Stimulated activated CD4-positive, alpha-beta T cell treated with anti-CD3 and anti-CD28 coated beads, Interleukin-15, amount 100 ng/mL, for 1 hour (primary cell): ENCODE measurements at places on chromosomes 5 and 9.

- no peak for DNase-seq
Measured at GRCh38 chr9:93267091-93267541, 83.2 kb downstream of the WNK2 start.

DNA sequence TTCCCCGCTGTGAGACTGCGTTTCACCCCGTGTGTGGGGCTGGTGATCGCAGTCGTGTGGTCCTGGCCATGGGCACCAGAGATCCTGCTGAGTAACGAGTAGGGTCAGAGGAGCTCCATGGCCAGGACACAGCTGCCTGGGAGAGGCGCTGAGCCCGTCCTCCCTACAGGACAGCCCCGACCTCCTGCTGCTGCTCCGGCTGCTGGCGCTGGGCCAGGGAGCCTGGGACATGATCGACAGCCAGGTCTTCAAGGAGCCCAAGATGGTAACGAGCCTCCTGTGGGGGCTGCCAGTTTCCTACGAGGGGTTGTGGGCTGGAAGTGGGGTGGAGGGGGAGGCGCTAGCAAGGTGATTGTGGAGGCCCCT is 11.0 kb downstream of the NELFB start:
- no peak for DNase-seq

DNA sequence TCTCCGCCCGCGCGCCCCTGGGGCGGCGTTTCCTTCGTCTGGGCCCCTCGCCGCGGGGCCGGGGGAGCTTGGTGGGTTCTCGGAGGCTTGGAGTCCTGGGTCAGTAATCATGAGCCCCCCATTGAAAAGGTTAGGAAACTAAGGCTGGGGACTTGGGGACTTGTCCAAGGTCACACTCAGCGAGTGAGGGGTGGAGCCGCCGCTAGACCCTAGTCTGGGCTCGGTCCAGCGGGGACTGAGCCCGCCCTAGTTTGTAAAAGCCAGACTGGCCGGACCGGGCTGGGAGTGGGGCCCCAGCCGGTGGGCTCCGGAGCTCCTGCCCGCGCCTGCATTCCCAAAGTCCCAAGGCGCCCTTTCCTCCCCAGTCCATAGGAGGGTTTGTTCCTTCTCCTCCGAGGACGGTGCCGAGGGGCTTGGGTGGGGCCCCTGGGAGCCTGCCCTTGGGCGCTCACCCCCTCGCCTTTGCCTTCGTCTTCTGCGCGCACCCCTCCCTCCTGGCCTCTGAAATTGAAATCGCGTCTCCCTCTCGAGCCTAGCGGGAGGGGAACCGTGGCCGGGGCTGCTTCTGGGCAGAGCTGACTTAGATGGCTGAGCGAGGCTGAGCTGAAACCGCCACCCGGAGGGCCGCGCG is 995 bp downstream of the OLFM1 start:
- no peak for DNase-seq

DNA sequence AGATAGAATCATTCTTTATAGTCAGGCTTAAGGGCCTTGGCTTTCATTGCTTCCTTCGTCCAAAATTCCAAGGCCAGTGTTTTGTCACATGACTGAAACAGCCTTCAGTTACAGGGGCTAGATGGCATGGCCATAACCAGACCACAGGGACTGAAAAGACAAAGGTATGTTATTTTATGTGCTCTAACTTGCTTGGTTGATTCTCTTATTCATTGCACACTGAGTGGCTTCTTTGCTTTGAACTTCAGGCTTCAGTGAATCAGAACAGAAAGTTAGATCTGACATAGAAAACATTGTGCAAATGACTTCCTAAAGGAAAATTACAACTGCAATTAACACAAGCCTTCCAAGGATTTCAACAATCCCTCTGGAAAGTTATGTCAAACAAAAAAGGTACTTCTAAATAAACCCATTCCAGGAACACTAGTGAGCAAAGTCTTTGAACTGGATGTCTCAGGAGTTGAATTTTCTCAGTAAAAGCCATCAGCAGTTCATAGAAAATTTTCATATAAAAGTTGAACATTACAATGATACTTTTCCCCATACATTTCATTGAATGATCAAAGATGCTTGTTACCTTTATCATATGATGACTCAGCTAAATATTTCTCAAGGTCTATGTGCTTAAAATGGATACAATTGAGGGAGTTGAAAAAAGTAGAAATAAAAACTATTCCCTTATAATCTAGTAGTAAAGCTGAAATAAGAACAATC is 355.3 kb downstream of the TMEM232 start:
- no peak for DNase-seq

GRCh38 chr9:37290940-37291485 is 131.5 kb upstream of the GRHPR start:
- no peak for DNase-seq

GRCh38 chr9:128892221-128892921 is 10.4 kb downstream of the LRRC8A start:
- no peak for DNase-seq

DNA sequence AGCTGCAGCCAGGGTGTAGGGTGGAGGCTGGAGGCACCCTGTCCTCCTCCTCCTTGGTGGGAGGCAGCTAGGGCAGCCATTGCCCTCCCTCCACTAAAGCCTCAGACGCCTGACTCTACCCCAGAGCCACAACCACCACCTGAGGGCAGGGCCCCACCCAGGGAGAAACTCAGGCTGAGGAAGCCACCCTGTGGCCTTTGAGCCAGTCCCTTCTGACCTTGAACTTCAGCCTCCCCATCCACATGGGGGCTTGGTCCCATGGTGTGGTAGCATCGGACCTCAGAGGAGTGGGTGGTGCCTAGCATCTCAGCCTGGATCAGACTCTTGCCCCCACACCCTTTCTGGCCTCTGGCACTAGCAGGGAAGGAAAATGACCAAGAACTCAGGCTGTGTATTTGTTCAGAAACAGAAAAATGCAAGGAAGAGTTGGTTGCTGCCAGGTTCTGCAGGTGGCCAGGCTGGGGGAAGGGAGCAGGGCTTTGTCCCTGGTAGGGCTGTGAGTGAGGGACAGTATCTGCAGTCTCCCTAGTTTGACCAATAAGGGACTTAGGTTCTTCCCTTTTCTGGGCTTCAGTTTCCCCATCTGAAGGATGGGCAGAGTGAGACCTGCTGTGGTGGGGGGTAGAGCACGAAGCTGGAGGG is 3.2 kb downstream of the DAB2IP start:
- no peak for DNase-seq

GRCh38 chr5:176415240-176415951 is 943 bp downstream of the CLTB start:
- DNase-seq = no peak

DNA sequence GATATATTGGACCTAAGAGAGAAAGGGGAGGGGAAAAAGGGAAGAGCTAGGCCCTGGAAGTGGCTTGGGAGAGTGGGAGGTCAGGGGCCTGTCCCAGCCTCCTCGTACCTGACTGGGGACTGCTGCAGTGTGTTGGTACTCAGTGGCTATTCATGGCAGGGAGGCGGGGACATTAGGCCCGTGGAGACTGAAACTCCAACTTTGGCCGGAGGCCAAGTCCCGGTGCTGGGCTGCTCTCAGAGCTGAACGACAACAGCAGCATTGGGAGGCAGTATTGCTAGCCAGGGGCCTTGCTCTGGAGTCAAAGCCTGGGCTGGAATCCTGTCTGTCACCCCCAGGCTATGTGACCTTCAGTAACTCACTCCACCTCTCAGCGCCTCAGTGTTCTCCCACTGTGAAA is 37.8 kb downstream of the NEURL1B start:
- DNase-seq = no peak
